ENCODE measurements at places on chromosomes 2 and 18.

- DNase-seq = no peak
- H3K36me3 ChIP-seq = no peaks in the 10 kb centered on the region
- no peaks in the 10 kb centered on the region for H3K4me1 ChIP-seq
- no peak overlapping the region for H3K27ac ChIP-seq
- no peak overlapping the region for H3K4me3 ChIP-seq
Observed at GRCh38 chr2:170587922-170588321, 127.2 kb upstream of the SP5 start.

DNA sequence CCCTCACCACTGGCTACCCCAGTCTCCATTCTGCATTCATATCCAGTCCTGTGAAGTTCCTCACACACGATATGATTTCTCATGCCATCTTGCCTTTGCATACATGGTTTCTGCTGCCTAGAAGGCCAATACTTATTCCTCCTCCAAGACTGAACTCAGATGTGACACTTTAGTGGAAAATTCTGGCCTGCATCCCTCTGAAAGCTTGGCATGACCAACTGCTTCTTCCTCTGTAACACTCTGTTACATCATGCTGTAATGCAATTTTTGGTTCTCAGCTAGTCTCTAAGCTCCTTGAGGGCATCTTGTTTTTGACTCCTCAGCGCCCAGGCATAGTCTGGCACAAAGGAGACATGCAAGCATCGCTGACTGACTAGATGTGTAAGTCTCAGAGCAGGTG, 12.6 kb downstream of the FAM161A start:
- no peaks in the 10 kb centered on the region for H3K36me3 ChIP-seq
- no peak for DNase-seq
- H3K4me3 ChIP-seq = no peak overlapping the region
- H3K4me1 ChIP-seq = no peaks in the 10 kb centered on the region
- no peaks in the 10 kb centered on the region for H3K27me3 ChIP-seq

DNA sequence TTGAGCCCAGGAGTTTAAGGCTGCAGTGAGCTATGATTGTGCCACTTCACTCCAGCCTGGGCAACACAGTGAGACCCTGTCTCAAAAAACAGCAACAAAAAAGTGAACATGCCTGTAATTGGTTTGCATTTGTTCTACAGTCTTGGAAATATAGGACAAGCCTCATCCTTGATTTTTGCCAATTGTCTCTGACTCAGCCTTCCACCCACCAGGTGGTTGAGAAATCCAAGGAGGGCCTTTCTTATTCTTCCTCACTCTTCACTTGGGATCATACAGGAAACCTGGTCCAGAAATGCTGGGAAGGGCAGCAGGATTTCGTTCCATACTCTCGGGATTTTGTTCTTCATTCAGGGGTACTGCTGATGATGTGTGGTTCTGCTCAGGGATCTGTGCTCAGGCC, 94.6 kb downstream of the CDC42EP3 start:
- no peak overlapping the region for H3K27ac ChIP-seq
- H3K27me3 ChIP-seq = no peaks in the 10 kb centered on the region
- no peak overlapping the region for H3K4me3 ChIP-seq
- DNase-seq = no peak

- peaks cover 17% of the 10 kb centered on the region for H3K27me3 ChIP-seq
- peak; percentile 49 for DNase-seq
- peaks cover 86% of the 10 kb centered on the region for H3K4me1 ChIP-seq
- peak overlapping the region; percentile 95 for H3K27ac ChIP-seq
- H3K36me3 ChIP-seq = peaks cover 16% of the 10 kb centered on the region
Observed at GRCh38 chr2:191678437-191679100, 633 bp downstream of the NABP1 start.

- H3K27me3 ChIP-seq = peaks cover 6% of the 10 kb centered on the region
- H3K4me1 ChIP-seq = peaks cover 89% of the 10 kb centered on the region
- H3K36me3 ChIP-seq = peaks cover 4% of the 10 kb centered on the region
- peak; percentile 64 for DNase-seq
- H3K4me3 ChIP-seq = peak overlapping the region; percentile 84
- H3K27ac ChIP-seq = peak overlapping the region; percentile 89
Observed at GRCh38 chr2:69770193-69770702, 28.3 kb downstream of the ANXA4 start.

- H3K36me3 ChIP-seq = no peaks in the 10 kb centered on the region
- no peak for DNase-seq
- no peak overlapping the region for H3K27ac ChIP-seq
- H3K27me3 ChIP-seq = peaks cover 6% of the 10 kb centered on the region
- no peaks in the 10 kb centered on the region for H3K4me1 ChIP-seq
Observed at GRCh38 chr2:46337208-46337994, 40.2 kb downstream of the EPAS1 start.

GRCh38 chr2:3650140-3650920, 7.7 kb upstream of the ALLC start:
- peaks cover 23% of the 10 kb centered on the region for H3K27me3 ChIP-seq
- no peak for DNase-seq
- no peaks in the 10 kb centered on the region for H3K36me3 ChIP-seq
- peak overlapping the region; percentile 89 for H3K4me3 ChIP-seq

DNA sequence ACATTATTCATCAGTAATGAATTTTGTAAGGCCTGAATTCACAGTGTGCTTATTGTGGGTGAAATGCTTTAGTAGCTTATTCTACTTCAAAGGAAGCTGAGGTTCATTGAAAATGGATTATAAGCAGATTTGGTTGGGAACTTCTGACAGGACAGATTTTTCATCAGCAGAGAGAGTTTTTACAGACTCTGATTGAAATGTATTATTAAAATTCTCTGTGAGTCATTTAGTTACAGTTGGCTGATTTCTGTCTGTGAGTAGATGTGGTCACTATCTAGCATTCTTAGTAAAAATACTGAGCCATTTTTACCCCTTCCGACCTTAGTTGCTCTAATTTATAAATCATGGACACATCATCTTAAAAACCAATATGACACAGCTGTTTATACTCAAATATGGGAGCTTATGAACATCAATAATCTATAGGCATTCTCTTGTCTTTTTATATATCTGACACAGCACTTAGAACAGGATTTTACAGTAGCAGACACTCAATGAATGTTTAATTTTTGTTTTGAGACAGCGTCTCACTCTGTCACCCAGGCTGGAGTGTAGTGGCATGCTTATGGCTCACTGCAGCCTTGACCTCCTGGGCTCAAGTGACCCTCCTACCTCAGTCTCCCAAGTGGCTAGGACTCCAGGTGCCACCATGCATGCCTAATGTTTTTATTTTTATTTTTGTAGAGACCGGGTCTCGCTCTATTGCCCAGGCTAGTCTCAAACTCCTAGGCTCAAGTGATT, 239.6 kb downstream of the BABAM2 start:
- H3K27me3 ChIP-seq = no peaks in the 10 kb centered on the region
- DNase-seq = no peak
- peaks cover 15% of the 10 kb centered on the region for H3K36me3 ChIP-seq
- peaks cover 10% of the 10 kb centered on the region for H3K4me1 ChIP-seq
- no peak overlapping the region for H3K27ac ChIP-seq
- H3K4me3 ChIP-seq = no peak overlapping the region

GRCh38 chr18:48968412-48969215, 17.8 kb upstream of the SMAD7 start:
- no peak overlapping the region for H3K27ac ChIP-seq
- no peaks in the 10 kb centered on the region for H3K36me3 ChIP-seq
- no peak for DNase-seq
- H3K27me3 ChIP-seq = no peaks in the 10 kb centered on the region

DNA sequence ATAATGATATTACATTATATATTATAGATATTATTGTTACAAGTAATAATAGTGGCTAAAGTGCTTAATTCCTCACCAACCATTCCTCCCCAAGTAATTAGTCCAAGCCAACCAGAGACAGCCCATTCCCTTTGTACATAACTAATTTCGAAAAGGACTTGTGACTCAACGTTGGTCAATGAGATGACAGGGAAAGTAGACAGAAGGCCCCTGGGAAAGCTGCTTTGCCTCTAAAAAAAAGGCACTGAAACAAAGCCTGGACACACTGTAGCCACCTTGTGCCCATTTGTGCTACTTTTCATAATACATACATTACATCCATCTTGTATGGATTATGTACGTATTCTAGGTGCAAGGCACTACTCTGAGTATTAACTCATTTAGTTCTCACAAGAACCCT, 28.8 kb downstream of the COLEC12 start:
- no peak for DNase-seq
- no peaks in the 10 kb centered on the region for H3K36me3 ChIP-seq
- H3K4me1 ChIP-seq = no peaks in the 10 kb centered on the region
- H3K27ac ChIP-seq = no peak overlapping the region
- no peak overlapping the region for H3K4me3 ChIP-seq
- H3K27me3 ChIP-seq = peaks cover 1% of the 10 kb centered on the region

GRCh38 chr2:16682431-16683118, 16.9 kb upstream of the CYRIA start:
- no peak for DNase-seq
- no peaks in the 10 kb centered on the region for H3K4me1 ChIP-seq
- H3K27me3 ChIP-seq = peaks cover 6% of the 10 kb centered on the region
- H3K4me3 ChIP-seq = no peak overlapping the region

DNA sequence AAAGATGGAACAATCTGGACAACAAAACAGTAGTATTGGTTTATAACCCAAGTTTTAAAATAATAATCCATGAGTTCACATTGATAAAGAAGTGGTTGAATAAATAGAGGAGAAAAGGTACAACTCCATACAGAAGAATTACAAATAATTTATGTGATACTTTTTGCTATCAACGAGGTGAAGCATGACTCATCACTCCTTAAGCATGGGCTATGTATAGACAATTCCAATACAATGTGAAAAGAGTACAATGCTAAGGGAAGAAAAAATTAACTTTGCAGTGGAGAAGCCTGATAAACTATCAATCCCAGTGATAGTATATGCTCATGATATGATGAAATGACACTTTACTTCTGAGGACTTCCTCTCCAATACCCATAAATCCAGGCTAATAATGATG, 312.9 kb downstream of the GULP1 start:
- H3K4me3 ChIP-seq = no peak overlapping the region
- no peak overlapping the region for H3K27ac ChIP-seq
- no peak for DNase-seq
- no peaks in the 10 kb centered on the region for H3K27me3 ChIP-seq
- H3K4me1 ChIP-seq = no peaks in the 10 kb centered on the region
- H3K36me3 ChIP-seq = no peaks in the 10 kb centered on the region

GRCh38 chr2:174662859-174663258, 65.3 kb upstream of the WIPF1 start:
- no peaks in the 10 kb centered on the region for H3K36me3 ChIP-seq
- no peak overlapping the region for H3K27ac ChIP-seq
- DNase-seq = no peak
- H3K27me3 ChIP-seq = no peaks in the 10 kb centered on the region

Measured in immature natural killer cell (primary cell).